ENCODE measurements at places on chromosomes 7 and 10.
A peak's percentile ranks its signal among the peaks of the same experiment; 100 is the strongest.

- no peak for DNase-seq
These were observed 4.5 kb downstream of the CAMK2B start for GRCh38 chr7:44320794-44321371.

DNA sequence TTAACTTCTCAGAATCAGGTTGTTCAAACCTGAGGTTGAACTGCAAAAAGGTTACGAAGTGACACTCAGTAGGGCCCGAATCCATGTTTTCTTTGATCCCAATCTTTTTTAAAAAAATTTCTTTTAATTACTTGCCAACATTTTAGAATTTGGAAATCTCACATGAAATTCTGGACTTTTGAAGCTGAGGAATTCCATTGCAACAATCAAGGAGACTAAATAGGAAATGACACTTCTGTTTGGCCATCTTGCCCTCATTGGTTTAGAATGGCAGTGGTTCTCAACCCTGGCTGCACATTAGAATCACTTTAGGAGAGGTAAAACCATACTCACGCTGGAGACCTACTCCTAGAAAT is 471 bp upstream of the TOMM7 start:
- peak; percentile 29 for DNase-seq

- DNase-seq, result peak; percentile 53
These were observed 21.7 kb downstream of the CCM2 start for GRCh38 chr7:45021604-45022296.

DNA sequence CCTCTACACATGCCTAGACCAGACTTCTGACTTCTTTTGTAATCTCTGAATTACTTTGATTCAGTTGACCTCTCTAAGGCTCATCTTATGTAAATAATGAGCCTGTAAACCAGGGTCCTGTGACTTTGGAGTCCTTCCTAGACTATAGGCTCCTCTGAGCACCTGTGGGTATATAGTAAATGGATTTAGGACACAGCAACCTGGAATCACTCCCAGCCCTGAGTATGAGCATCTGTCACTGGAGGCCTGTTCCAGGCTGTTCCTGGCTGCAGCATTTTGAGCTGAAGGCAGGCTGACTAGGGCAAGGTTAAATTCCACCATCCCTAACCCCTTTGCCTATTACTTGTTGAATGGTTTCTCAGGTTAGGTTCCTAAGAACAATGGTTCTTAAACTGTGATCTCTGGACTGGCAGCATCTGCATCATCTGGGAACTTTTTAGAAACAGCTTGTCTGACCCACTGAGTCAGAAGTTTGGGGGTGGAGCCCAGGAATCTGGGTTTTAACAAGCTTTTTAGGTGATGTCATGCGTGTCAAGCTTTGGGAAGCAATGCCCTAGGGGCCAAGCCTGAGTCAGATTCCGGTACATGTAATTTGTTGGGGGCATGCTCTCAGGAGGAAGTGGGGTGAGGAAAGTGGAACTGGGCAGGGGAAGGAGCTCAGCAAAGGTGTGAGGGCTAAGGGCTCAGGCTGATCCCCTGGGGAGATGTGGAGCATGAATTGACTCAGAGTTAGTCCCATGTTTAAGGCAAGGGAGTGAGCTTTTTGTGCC is 28.2 kb downstream of the MINDY4 start:
- no peak for DNase-seq

DNA sequence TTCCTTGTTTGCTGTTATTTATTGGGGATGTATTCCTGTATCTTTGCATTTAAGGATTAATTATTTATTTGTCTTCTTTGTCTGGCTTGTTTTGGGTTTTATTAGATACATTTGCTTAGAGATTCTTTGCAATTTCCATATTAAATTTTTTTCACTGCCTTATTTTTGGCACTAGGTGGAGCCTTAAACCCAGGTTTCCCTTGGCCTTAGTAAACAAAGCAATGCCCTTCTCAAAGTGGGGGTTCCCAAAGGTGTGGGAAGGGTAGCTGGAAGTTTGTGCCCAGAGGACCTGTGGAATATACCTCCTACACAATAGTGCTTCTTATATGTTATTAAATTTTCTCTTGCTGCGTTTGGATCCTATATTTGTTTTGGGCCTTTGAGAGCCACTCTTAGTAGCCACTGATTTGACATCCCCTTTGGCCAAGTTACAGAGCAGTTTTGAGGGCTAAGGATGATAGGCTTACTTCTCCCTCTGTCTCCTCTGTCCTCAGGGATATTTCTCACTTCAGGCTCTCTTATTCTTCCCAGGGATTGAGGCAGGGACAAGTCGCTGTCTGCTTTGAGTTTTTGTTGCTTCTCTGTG is 162.3 kb downstream of the ITGB1 start:
- DNase-seq, result peak; percentile 4

DNA sequence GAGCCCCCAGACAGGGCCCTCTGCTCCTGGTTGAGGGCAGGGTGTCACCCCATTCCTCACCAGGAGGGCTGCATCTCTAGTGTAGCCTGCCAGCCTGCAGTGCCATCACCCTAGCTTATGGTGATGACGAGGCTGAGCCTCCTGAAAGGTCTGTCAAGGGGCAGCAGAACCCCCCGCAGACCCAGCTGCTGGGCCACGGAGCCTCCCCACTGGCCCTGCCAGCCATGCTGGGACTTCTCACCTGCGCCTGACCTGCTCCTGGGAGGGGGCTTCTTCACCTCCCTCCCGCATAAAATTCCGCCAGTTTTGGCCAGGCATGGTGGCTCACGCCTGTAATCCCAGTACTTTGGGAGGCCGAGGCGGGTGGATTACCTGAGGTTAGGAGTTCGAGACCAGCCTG is 40.4 kb upstream of the RASGEF1A start:
- DNase-seq, result no peak

Data from CD14-positive monocyte (primary cell).